ENCODE measurements at places on chromosomes 16 and 17.

DNA sequence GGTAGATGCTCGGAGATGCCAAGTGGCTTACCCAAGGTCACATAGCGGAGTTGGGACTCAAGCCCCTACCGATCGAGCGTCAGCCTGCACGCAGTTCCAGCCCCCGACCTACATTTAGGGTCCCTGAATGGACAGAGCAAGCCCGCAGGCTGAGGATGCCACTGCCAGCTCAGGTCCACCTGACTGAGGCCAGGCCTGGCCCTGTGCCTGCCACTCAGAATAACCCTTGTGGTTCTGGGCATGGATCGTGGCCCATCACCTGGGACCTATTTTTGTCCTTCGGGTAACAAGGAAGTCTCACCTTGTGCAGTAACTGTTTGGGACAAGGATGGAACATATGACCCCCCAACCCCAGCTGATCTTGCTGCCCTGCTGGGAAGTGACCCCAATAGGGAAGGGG, 17.1 kb downstream of the CDH16 start:
- no peak for DNase-seq

DNA sequence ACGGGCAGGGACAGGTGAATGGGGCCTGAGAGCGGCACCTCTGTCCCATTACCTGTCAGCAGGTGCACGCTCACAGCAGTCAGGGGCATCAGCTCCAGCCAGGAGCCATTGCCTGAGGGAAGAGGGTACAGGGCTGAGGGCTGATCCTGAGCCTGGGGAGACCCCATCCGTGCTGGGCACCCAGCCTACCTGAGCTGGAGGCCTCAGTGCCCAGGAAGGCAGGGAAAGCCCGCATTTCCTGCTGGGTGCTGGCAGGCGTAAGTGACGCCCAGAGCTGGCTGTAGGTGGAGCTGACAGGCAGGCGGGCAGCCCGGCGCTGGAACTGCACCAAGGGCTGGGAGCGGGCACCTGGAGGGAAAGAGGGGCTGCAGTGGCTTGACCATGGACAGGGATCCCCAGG, 7.4 kb downstream of the FAM171A2 start:
- no peak for DNase-seq

- DNase-seq: no peak
These were observed 1.3 kb upstream of the MRTFB start for GRCh38 chr16:14069818-14070217.

DNA sequence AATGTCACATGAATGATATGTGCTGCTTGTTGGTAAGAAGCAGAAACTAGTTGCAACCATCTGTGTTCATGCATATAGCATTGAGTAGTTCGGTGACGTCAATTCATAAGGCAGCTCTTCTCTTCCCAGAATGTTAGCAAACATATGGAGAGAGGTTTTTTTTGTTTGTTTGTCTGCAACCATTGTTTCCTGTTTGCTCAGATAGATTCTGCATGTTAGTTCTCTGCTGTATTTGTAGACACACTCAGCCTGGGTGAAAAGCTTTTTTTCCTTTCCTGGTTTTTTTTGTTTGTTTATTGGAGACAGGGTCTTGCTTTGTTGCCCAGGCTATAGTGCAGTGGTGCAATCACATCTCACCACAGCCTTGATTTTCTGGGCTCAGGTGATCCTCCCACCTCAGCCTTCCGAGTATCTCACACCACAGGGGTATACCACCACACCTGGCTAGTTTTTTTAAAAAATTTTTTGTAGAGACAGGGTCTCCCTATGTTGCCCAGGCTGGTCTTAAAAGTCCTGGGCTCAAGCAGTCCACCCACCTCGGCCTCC, 16.7 kb downstream of the WSB1 start:
- DNase-seq: no peak

DNA sequence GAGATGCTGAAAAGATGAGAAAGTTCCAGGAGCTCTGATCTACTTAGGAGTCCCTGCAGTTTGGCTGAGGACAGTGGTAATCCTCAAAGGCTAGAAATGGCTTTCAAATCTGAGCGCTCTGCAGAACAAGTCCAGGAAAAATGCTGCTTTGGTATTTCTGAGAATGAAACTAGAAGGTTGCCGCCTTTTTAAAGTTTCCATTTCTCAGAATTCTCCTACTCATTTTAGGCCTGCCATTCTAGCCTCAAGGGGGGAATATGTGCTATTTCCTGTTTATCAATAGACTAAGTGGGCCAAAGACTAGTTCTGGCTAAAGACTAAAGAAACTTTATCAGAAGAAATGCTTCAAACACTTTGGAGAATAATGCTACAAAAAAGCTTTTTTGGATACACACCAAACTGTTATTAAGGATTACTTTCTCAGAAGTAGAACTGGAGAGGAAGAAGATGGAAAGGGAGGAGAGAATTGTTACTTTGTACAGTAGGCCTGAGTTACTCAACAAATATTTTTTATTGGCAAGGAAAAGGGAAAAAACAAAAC, at the start of gene SLFN12L:
Gene SLFN12L, minus strand, starts transcription at position 78 of the 541 bp plus-strand sequence. CDS start 15,314 bp downstream, outside the sequence.
- DNase-seq: peak; percentile 62

- DNase-seq: no peak
These were observed 1.2 kb downstream of the TIMM22 start for GRCh38 chr17:998111-998510.

DNA sequence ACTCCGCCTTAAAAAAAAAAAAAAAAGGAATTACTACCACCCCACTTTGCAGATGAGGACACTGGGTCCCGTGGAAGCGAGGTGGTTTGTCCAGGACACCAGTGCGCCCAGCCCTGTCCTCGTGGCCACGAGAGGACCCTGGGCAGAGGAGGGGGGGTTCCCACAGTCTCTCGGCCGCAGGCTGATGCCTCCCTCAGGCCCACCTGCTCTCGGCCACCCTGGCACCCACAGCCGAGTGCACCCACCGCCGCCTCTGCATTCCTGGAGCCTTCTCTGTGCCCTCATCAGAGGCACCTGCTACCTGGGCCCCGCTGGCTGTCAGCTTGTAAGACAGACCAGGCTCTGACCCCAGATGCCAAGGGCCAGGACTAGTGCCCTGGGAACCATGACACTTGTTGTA, 28.1 kb upstream of the PVALEF start:
- no peak for DNase-seq

Data from stimulated activated naive CD8-positive, alpha-beta T cell treated with anti-CD3 and anti-CD28 coated beads, Interleukin-15, amount 100 ng/mL, for 72 hours (primary cell).